ENCODE measurements at places on chromosomes 3 and 15. TPM values are rescaled to one million over a fixed set of nuclear protein-coding genes. Genes with fewer than 3 reads are reported as not detected.
A peak's percentile ranks its signal among the peaks of the same experiment; 100 is the strongest.

The SGO1 gene
- total RNA-seq: not detected

- no peak for DNase-seq
- H3K27ac ChIP-seq: no peak within 1 kb of the TSS
- H3K4me3 ChIP-seq: no peak within 1 kb of the TSS
- no peaks in the 10 kb centered on the region for H3K4me1 ChIP-seq
- H3K36me3 ChIP-seq: no peaks in the 10 kb centered on the region
- peaks cover 23% of the 10 kb centered on the region for H3K27me3 ChIP-seq
Observed at GRCh38 chr3:62874711-62875557, at the start of gene CADPS. CADPS (minus strand) TSS chr3:62875416; CDS start chr3:62875029, 387 bp downstream.

DNA sequence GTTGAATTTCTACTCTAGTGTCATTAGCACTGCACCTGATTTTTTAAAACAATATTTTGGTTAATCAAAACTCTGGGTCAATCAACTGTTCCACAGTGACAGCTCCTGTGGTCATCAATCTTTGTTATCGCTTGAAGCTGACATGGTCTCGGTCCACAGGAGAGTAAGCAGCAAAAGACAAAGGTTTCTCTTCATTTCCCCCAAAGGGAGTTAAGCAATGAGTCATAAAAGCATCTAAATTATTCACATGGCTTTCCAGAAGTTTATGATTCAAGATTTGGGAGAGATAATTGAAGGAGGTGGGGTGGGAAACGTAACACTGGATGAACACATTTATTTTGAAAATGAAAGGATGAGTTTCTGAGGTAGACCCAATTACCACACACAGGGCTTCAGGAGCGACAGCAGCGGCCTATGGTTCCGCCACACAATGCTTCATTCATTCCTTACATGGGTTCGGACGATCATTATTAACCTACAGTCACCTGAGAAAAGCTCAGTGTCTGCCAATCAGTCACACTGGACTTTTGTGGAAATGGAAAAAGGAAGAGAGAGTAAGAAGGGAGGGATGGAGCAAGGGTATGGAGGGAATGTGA, 505.1 kb downstream of the FHIT start:
- no peaks in the 10 kb centered on the region for H3K27me3 ChIP-seq
- no peak for DNase-seq
- no peak overlapping the region for H3K4me3 ChIP-seq
- H3K4me1 ChIP-seq: no peaks in the 10 kb centered on the region

DNA sequence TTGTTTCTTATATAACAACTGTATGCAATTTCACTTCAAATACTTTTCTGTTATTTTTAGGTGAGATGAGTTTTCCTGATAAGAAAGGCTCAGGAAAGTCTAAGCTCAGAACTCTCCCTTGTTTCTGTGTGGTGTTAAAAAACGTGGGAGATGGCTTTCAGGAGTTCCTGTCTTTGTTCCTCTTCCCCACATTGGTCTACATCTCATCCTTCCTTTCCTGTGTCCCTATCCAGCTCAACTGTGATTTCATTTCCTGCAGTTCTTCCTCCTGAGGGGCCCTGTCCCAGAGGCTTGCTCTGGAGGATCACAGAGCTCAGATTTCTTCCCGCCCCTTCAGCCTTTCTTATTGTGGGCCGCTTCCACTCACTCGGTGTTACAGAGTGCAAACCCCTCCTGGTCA, 11.2 kb downstream of the SEC13 start:
- no peaks in the 10 kb centered on the region for H3K4me1 ChIP-seq
- peaks cover 90% of the 10 kb centered on the region for H3K36me3 ChIP-seq
- no peak for DNase-seq
- no peaks in the 10 kb centered on the region for H3K27me3 ChIP-seq

GRCh38 chr3:170476291-170476690, 57.6 kb downstream of the CLDN11 start:
- no peak overlapping the region for H3K4me3 ChIP-seq
- peaks cover 4% of the 10 kb centered on the region for H3K27me3 ChIP-seq
- H3K36me3 ChIP-seq: no peaks in the 10 kb centered on the region
- H3K27ac ChIP-seq: no peak overlapping the region

GRCh38 chr3:134294302-134295280, 43.9 kb upstream of the RYK start:
- H3K27me3 ChIP-seq: no peaks in the 10 kb centered on the region
- no peak overlapping the region for H3K4me3 ChIP-seq
- H3K27ac ChIP-seq: no peak overlapping the region
- peaks cover 14% of the 10 kb centered on the region for H3K4me1 ChIP-seq
- no peak for DNase-seq

DNA sequence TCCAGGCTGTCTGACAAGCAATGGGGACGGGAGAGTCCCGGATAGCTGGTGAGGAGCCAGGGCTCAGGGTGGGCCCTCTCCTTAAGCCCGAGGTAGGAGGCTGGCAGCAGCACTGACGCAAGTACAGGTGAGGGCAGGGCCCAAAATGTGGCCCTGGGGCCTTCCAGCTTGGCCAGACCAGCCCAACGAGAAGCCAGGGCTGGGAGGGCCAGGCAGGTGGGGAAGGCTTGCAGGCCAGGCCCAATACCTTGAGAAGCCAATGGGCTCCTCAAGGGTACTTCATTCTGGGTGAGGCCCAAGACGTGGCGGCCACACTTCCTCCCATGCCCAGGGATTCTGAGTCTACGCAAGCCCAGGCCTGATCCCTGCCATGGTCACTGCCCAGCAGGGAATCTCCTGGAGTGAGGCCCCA, 37.2 kb downstream of the AMOTL2 start:
- no peak overlapping the region for H3K27ac ChIP-seq
- H3K4me3 ChIP-seq: no peak overlapping the region
- H3K4me1 ChIP-seq: no peaks in the 10 kb centered on the region
- no peaks in the 10 kb centered on the region for H3K36me3 ChIP-seq
- DNase-seq: no peak

The CCDC39 gene
- not detected for total RNA-seq

The CCDC9B gene
- total RNA-seq: 1.5 TPM

The MAPKBP1 gene
- 30.0 TPM for total RNA-seq

The IP6K1 gene
- 33.3 TPM for total RNA-seq

GRCh38 chr3:193971261-193971751, 164.6 kb upstream of the HES1 start:
- no peak for DNase-seq
- no peaks in the 10 kb centered on the region for H3K36me3 ChIP-seq
- H3K27me3 ChIP-seq: peaks cover 5% of the 10 kb centered on the region
- H3K4me3 ChIP-seq: no peak overlapping the region
- H3K4me1 ChIP-seq: no peaks in the 10 kb centered on the region
- H3K27ac ChIP-seq: no peak overlapping the region

DNA sequence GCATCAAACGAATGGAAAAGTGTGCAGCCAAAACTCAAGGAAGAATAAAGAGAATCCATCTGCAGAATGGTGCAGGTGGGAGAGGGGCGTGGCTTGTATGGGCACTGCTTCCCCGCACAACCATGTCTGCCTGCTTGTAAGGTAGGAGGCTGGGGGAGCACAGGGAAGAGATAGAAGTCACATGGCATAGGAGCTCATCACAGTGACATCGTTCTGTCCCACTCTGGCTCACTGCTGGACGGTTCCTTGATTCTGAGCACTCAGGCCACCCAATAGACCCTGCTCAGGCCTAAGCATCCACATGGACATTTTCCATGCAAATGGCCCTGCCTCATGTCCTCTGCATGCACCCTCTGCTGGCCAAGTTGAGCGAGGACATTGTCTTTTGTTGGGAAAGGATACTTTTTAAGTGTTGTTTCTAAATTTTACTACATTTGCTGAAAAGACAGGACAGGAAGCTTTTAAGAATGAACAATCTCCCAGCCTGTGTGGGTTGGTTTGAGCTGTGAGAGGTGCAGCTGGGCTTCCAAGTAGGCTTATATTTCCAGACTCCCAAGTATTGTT, 3.1 kb downstream of the MYLK start:
- H3K27me3 ChIP-seq: peaks cover 25% of the 10 kb centered on the region
- H3K4me1 ChIP-seq: peaks cover 11% of the 10 kb centered on the region
- H3K4me3 ChIP-seq: no peak overlapping the region
- H3K36me3 ChIP-seq: no peaks in the 10 kb centered on the region

The SUSD5 gene
- total RNA-seq: not detected

DNA sequence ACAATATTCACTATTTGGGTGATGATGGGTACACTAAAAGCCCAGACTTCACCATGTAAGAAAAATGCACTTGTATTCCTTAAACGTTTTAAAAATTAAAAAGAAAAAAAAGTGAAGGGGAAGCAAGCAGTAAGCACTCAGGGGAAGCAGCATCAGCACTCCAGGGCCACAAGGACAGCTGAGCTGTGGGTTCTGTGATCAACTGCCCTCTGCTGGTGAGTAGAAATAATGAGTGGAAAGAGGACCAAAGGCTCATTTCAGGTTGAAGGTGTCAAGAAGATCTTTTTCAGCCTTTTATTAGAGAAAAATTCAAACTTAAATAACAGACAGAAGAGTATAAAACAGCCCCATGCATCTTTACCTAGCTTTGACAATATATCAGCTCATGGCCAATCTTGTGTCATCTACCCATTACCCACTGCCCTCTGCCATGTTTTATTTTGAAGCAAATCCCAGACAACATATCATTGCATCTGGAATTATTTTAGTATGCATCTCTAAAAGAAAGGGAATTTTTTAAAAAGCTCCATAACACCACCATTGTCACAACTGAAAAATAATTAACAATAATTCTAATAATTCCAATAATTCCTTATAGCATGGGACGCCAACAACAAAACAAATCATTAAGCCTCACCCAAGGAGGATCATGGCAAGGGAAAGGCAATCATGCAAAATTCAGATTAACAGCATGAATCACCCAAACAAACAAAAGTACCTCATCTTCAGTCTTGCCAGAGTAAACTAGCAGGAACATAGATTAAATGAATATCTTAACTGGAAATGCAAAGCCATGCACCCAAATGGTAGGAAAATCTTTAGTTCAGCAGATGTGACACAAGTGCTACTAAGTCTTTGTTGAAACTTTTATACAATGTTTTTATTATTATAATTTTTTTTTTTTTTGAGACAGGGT, 42.5 kb downstream of the TAMM41 start:
- H3K27me3 ChIP-seq: no peaks in the 10 kb centered on the region
- H3K27ac ChIP-seq: no peak overlapping the region
- H3K4me1 ChIP-seq: no peaks in the 10 kb centered on the region
- peaks cover 66% of the 10 kb centered on the region for H3K36me3 ChIP-seq

DNA sequence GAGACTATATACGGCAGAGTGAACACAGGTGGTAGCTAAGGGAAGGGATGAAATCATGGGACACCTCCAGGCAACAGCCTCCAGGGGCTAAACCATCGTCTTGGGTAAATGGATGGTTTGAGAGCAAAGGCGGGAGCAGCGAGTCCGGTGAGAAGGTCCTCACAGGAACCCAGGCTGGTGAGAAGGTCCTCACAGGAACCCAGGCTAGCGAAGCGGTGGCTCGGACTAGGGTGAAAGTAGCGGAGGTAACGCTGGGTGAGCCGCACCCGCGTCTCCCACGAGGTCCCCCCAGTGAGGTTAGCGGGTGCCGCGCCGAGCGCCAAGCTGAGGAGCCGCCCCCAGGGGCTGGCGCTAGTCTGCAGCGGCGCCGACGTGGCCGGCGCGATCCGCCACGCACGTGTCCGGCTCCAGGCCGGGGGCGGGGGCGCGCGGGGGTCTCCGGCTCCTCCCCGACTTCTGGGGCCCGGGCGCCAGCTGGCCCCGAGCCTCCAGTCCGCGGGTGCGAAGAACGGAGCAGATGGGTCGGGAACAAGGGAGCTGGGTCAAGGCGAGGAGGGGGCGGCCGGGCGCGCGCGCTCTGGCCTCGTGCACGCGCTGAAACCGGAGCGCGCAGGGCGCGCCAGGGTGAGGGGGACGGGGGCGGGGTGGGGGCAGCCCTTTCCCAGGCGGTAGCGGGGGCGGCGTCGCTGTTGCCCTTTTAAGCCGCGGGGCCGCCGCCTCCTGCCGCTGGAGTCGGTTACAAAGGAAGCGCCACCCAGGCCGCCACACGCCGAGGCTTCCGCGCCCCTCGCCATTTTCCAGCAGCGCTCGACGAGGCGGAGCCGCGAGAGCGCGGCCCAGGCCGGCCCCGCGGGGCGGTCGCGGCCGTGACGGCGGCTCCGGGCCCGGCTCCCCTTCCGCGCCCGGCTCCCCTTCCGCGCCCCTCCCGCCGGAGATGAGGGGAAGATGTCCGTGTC, at the start of gene UBE2Q2:
Gene UBE2Q2 (plus strand): TSS at position 726 of the 956 bp plus-strand sequence. CDS start 220 bp downstream, at position 946.
- no peaks in the 10 kb centered on the region for H3K36me3 ChIP-seq
- H3K4me1 ChIP-seq: peaks cover 30% of the 10 kb centered on the region
- peak within 1 kb of the TSS; percentile 83 for H3K4me3 ChIP-seq
- DNase-seq: peak; percentile 85

- no peaks in the 10 kb centered on the region for H3K36me3 ChIP-seq
- H3K27me3 ChIP-seq: no peaks in the 10 kb centered on the region
- peaks cover 23% of the 10 kb centered on the region for H3K4me1 ChIP-seq
- no peak for DNase-seq
- no peak overlapping the region for H3K27ac ChIP-seq
Observed at GRCh38 chr3:32310918-32311839, 72.7 kb downstream of the CMTM8 start.

The FBXO40 gene
- total RNA-seq: not detected

Data from CD4-positive, alpha-beta T cell (primary cell).